HL-60 (cell line): ENCODE measurements at places on chromosomes 16 and 17.

GRCh38 chr16:63346000-63346399 is 1309.8 kb upstream of the CDH8 start:
- DNase-seq, result no peak

DNA sequence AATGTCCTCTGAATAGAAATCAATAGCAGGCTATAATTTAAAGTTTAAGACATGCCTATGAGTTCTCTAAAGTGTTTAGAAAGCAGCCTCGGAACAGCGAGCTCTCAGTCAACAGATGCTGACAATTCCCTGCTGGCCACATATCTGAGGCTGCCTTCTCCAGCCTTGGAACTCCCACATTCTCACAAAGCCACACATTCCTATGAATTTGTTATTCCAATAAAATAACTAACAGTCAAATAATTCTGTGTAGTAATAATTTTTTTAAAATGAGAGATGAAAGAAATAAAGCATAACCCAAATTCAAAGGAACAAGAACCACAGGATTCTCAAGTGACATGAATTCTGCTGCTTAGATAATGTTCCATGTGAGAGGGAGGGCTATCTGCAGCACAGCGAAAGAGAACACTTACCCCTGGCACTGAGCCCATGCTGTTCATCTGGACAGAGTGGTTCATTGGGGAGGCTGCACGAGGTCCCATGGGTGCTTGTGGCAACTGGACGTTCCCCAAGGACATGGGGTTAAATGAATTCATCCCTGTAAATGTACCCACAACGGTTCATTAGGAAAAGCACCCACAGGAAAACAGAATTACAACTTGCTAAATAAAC is 56.9 kb upstream of the TRAP1 start:
- no peak for DNase-seq

- DNase-seq, result no peak
Measured at GRCh38 chr16:54473226-54473993, 186.8 kb upstream of the IRX3 start.

GRCh38 chr17:77470800-77471733 is 330.3 kb downstream of the SEC14L1 start:
- no peak for DNase-seq

DNA sequence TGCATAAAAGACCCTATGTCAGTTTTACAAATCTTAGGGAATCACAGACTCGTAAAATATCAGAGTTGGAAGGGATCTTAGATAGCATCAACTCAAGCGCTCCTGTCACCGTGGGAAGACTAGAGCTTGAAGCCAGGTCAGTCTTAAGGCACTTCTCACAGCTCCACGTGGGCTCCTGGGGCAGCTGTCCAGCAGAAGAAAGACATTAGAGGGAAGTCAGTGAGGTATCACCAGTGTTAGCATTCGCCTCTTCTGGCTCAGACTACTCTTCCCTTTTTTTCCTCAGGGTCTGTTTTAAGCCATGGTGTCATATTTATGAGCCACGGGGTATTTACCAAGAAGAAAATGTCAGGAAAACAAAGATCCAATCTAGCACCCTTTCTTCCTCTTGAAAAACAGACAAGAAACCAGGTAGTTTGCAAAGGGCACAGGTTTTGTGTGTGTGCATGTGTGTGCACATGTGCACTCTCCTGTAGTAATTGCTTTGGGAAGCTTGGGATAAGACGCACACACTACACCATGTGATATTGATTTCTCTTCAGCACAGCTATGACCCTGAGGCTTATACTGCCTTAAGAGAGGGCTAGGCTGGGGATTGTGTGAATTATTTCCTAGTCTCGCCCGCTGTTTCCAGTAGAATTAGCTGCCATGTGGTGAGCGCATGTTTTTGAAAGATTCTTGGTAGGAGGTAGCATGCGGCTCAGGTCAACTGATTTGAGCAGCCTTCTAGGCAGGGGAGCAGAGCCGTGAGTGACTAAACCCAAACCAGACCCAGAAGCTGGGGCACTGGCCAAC is 61.0 kb upstream of the ELAC2 start:
- no peak for DNase-seq

- no peak for DNase-seq
Measured at GRCh38 chr17:47687748-47688147, 6.2 kb upstream of the TBKBP1 start.

GRCh38 chr16:84500531-84500930 is 3.9 kb downstream of the MEAK7 start:
- no peak for DNase-seq

- DNase-seq, result no peak
Measured at GRCh38 chr16:59522826-59523225, 788.7 kb upstream of the GOT2 start.

- DNase-seq, result no peak
Measured at GRCh38 chr17:43363181-43363925, 35.4 kb upstream of the ARL4D start.

DNA sequence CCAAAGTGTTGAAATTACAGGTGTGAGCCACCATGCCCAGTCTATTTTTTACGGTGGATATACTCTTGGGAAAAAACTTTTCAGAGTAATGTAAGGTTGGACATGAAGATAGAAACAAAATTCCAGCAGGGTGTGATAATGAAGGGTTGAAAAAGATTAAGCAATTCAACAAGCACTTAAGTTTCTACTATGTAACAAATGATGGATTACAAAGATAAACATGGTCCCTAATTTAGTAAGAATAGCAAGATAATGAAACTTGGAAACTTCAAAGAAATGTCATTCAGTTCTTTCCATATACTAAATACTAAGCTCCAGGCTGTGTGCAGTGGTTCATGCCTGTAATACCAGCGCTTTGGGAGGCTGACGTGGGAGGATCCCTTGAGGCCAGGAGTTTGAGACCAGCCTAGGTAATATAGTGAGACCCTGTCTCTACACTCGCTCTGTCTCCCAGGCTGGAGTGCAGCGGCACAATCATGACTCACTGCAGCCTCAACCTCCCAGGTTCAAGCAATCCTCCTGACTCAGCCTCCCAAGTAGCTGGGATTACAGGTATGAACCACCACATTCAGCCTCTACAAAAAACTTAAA is 31.0 kb downstream of the PSMD12 start:
- no peak for DNase-seq

GRCh38 chr16:14309906-14310305 is 238.8 kb downstream of the MRTFB start:
- DNase-seq, result no peak

DNA sequence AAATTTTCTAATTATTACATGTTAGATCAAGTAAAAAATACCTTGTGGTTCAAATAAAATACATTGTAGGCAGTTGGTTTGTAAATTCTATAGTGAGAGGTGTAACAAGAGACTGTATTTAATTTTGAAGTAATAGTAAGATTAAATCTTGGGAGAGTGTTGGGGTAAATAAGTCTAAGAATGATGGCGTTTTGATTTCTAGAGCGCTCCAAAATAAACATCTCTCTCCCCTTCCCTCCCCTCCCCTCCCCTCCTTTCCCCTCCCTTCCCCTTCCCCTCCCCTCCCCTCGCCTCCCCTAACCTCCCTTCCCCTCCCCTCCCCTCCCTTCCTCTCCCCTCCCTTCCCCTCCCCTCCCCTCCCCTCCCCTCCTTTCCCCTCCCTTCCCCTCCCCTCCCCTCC is 200.6 kb upstream of the EEF2KMT start:
- no peak for DNase-seq

DNA sequence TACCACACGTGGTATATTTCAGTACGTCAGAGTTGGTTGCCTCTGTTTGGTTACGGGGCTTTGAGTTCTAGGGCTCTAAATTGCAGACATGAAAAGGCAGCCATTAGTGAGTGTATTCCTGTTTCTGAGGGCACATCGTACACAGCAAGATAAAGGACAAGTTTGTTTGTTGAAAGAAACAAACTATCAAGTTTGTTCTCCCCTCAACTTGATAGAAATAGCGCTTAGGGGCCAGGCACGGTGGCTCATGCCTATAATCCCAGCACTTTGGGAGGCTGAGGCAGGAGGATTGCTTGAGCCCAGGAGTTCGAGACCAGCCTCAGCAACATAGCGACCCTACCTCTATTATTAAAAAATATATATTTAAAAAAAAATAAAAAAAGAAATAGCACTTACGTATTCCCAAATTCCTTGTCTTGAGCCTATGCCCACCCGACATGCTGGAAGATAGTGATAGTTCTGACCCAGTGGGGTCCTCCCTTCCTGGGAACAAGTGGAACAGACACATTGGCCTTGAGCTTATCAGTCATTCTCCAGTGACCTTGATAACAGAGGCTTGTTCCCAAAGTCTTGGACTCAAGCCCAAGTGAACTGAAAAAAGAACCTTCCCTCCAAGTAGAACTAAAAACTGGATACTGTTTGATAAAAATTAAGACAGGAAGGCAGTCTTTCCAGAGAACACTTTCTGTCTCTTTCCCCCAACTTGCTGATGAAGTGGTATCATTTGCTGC is 139.9 kb upstream of the CACNG3 start:
- no peak for DNase-seq

DNA sequence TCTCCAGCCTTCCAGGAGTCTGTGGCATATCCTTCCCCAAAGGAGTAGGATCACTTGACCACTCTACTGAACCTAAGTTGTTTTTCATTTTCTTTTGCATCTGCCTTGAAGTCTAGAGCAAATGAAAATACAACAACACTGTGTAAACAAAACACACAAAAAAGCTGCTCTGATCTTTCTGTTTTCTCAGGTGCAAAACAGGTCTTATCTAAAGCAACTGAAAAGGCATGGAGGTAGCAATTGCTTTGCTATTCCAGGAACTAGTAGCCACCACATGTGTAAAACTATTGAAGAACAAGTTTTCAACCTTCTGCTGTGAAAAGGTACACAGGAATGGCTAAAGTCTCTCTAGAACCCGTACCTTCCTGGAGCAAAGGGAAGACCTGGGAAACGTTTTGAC is 127.1 kb downstream of the PITPNC1 start:
- no peak for DNase-seq

DNA sequence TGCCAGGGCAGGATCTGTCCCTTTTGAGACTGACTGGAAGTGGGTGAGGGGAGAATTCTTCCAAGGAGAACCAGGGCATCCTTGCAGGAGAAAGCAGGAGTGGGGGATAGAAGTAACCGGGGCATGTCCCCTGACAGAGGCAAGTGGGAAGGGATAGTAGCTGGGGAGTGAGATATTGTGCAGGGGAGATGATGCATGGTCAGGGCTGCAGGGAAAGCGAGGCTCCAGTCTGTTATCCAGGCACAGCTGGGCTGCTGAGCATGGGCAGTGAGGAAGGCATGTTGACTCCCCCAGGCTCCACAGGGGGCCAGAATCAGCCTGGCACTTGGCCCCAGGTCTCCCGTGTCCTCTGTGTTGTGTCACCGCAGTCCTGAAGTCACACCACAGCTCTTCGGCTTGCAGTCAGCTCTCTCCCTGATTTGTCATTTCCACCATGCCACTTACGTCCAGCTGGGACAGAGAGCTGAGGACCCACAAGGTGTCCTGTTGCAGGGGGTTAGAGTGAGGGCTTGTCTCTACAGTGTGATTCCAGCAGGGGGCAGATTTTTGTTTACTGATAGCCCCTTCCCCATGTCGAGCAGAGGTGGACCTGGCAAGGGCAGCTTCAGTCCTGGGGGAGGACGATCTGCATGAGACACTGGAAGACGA is 40.9 kb downstream of the B9D1 start:
- DNase-seq, result no peak

DNA sequence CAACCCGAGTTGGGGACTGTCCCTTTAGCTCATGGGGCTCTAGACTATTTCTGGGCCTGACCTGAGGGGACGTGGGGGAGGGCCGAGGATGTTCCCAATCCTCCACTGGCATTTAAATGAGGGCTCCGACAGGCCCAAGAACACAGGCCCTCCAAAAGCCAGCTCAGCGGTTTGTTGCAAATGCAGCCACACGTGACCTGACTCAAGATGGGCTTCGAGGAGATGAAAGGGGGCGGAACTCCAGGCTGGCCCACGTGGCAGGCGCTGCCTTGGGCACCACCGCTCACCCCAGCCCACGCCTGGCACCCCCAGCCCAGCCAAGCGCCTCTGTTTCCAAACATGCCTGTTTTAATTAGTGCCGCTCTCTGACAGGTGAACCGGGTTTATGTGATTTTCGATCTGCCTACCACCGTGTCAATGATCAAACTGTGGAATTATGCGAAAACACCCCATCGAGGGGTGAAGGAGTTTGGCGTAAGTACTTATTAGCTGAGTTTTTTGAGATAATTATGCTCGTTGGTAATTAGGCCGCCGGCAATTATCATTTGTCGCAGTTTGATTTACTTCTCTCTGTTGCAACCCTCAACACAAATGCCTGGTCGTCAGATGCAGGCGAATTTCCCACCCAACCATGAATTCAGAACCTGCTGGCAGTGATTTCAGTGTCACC is 226.7 kb downstream of the KATNIP start:
- no peak for DNase-seq

DNA sequence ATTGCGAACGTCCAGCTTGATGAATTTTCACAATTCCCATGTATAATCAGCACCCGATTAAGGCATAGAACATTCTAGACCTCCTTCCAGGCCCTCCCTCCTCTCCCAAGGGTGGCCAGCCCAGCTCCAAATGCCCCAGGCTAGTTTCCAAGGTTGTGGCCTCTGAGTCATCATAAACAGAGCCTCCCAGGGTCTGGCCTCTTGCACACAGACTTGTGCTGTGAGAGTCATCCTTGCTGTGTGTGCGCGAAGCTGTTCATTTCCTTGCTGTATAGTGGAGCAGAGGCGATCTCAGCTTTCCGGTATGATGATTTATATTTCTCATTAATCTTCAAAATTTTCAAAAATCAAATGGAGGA is 20.5 kb upstream of the JPH3 start:
- DNase-seq, result no peak

DNA sequence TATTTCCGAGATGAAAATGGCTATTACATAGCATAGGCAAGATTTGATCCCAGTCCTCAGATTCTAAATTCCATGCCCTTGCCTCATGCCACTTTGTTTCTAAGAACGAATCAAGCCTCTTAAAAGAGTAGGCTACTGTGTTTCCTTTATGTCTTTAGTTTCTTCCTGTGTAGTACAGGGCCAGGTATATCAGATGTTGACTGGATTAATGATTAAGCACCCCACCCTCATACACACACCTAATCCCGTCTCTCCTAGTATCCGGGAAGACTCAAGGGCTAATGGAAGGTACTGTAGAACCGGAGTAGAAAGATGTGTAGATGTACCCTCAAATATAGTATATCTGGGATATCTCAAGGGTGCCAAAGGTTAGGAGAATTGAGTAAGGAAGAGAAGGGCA is 6.7 kb downstream of the TOM1L1 start:
- no peak for DNase-seq

DNA sequence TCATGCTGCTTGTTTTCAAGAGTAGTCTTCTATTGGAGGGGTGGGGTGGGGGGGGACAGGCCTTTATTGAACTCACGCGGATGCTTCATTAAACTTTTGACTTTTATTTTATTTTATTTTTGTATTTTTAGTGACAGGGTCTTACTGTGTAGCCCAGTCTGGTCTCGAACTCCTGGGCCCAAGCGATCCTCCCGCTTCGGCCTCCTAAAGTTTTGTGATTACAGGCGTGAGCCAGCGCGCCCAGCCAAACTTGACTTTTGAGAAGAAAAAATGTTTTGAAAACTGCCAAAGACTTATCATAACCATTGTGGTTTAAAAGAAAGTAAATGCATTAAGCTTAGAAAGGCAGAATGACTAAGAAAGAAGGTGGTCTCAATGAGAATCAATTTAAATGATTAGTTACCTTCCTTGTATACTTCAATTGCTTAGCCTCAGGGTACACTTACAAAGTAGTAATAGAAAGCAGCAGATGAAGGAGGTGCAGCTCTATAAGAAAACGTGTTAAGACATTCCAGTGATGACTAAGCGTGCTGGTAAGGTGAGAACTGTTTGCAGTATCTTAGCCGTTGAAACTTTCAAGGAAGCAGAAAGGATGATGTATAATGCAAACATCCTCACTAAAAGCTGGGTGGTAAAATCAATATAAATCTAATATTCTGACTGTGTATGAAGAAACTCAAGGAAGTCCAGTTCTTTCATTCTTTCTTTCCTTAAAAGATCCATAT is 1.2 kb downstream of the AP2B1 start:
- peak; percentile 25 for DNase-seq

- no peak for DNase-seq
Measured at GRCh38 chr16:86480444-86480843, 29.9 kb upstream of the FOXF1 start.
